BE2C (cell line): ENCODE measurements at places on chromosomes 5 and 9.

DNA sequence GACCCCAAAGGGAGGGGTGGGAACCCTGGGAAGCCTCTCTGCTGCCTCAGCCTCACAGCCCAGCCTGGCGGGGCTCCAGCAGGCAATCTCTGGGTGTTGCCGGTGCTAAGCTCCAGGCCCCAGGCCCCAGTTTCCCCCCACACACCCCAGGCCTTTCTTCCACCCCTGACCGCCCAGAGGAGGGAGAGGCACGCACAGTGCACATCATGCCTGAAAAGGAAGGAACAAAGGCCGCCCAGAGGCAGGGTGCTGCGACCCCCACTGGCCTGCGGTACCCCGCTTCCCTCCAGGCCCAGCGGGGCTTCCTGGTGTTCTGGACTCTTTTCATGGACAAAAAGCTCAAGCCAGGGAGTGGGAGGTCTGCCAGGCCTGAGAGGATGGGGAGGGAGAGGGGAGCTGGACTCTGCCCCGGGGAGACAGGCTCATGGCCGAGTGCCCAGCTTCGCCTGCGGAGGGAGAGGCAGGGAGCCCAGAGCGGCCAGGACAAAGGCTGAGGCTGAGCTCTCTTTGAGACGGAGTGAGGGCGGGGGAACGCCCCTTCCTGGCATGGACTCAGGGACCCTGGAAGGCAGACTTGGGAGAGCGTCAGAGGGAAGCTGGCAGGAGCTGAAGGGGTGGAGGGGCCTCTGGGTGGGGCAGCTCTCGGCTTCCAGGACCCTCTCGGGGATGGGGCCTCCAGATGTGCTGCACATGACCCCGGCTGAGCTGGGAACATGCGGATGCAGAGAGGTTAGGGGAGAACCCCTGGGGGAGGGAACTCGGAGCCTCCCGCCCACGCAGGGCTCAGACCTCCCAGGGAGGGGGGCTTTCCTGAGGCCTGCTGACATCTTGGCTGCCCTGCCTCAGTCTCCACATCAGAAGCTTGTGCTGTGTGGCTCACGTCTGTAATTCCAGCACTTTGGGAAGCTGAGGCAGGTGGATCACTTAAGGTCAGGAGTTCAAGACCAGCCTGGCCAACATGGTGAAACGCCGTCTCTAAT is 1.8 kb upstream of the ENTPD2 start:
- peak; percentile 86 for DNase-seq

- DNase-seq, result no peak
Measured at GRCh38 chr5:165559645-165560044, 2054.2 kb downstream of the MAT2B start.

DNA sequence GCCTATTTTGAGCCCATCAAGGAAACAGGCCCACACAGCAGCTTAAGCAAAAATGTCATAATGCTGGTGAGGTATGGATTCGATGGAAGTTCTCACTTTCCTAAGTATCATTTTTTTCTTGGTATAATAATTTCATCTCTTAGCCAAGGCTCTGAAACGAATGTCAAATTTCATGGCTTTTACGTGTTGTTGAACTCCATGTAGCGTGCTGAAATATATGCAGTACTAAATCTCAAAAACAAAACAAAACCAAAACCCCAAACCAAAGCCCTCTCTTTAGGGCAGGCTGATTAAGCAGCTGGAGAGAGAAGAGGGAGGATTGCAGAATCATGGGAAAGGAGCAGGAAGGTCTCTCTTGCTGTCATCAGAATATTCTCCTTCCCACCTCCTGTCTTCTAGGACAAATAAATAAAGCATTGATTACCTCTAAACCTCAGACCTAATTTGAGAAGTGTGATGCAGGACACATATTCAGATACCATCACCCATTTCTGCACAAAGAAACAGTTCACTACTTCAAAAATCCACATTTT is 58.3 kb downstream of the TMEM174 start:
- DNase-seq, result no peak

- peak; percentile 72 for DNase-seq
Measured at GRCh38 chr5:111133436-111133751, 41.2 kb downstream of the WDR36 start.

- DNase-seq, result no peak
Measured at GRCh38 chr9:129518074-129518473, 102.8 kb downstream of the C9orf50 start.

DNA sequence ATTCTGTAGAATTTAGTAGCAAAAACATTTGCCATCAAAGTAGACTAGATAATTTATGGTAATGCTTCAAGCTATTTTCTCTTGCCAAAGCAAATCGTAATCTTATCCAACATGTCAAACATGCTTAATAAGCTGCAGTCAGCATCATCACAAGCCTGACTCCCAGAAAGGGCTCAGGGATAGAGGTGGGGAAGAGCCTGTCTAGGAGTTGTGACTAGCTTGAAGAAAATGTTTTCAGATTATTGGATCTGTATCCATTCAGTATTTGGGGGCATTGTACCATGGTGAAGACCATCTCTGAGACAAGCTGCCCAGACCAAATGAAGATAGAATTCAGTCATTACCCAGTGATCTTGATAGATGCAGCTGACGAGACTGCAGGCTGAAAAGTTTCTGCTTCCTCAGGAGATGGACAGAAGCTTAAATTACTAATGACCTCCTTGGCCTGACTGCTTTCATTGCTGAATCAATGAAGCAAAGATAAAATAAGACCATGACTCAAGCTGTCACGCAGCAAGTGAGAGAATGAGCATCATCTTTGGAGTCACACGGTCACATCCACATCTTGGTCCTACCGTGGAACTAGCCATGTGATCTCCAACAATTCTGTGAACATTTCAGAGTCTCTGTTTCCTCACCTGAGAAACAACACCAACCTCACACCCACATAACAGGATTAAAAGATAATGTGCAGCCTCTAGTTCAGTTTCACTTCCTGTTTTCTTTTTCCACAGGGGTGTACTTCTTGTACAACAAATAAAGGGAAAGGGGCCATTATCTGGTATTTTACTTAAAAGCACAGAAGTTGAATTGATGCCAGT is 9.4 kb downstream of the ERAP2 start:
- no peak for DNase-seq

DNA sequence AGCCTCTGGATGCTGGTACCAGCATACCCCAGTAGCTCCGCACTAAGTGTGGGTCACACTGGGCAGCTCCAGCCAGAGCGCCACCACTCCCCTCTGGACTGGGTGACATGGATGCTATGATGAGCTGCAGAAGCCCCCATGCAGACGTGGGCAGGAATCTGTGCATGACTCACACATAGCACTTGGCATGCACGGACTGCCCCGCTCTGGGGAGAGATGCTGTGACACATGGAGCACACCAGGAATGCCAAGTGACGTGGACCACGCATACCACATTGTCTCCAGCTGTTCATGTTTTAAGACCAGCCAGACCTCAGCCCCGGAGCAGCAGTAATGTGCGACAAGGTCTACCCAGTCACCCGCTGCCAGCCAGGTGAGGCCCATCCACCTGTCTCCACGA is 64.1 kb downstream of the SEMA4D start:
- DNase-seq, result no peak

DNA sequence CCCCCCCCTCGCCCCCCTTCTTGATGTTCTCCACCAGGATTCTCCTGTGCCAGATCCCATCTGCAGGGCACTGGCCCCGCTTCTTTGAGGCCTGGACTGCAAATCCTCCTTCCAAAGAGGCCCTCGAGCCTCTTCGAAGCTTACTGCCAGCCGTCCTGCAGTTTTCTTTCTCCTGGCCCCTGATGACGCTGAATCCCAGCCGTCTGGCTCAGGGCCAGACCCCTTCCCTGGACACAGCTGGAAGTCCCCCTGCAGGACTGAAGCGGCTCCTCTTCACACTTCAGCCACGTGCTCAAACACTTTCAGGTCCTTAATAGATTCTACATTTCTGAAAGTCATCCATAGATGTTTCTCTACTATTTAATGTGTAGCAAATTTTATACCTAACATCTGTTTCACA is 121.5 kb downstream of the EHMT1 start:
- DNase-seq, result peak; percentile 83

- no peak for DNase-seq
Measured at GRCh38 chr9:1173211-1173610, 123.1 kb downstream of the DMRT2 start.

DNA sequence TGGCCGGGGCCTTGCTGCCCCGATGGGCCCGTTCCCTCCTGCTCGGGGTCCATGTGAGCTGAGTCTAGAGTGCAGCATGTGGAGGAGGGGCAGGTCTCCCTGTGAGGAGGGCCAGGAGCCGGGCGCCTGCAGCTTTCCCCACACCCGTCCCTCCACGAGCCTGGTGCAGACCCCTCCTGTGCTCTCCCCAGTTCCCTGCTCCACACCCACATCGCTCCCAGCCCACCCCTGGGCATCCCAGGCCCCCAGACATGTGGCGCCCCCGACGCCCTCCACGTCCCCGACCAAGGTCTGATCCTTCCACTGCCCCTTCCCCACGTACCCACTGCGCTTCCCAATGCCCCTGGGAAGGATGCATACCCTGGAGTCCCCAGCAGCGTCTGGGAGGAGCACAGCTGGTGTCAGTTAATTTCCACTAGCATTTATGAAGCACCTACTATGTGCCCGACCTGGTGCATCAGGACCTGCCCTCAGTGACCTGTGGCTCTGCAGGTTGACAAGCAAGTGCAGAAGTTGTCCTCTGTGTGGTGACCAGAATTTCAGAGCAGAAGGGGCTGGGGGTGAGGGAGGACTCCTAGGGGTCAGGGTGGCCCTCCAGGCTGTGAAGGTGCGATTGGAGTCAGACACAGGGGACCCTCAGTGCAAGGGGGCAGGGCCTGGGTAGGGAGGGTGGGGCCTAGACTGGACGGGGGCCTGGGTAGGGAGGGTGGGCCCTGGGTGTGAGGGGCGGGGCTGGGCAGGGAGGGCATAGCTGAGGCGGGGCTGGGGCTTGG is 10.8 kb upstream of the SLC6A18 start:
- no peak for DNase-seq

- no peak for DNase-seq
Measured at GRCh38 chr5:147854331-147854730, 22.9 kb upstream of the SPINK1 start.

DNA sequence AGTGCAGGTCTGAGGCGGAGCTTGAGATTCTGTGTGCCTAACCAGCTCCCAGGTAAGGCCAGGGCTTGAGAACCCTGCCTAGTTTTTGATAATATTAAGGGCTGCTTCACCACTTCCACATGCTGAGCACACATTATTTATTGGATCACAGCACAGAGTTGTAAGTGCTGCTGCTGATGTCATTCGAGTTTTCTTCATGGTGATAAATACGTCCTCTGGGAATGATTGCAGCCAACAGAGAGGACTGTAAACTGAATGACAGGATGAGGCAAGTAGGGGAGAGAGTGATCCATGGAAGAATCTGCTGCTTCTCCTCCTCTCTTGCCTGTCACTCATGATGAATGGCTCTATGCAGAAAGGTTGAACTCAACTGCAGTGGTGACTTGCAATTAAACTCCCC is 77.9 kb upstream of the VPS13A start:
- no peak for DNase-seq

DNA sequence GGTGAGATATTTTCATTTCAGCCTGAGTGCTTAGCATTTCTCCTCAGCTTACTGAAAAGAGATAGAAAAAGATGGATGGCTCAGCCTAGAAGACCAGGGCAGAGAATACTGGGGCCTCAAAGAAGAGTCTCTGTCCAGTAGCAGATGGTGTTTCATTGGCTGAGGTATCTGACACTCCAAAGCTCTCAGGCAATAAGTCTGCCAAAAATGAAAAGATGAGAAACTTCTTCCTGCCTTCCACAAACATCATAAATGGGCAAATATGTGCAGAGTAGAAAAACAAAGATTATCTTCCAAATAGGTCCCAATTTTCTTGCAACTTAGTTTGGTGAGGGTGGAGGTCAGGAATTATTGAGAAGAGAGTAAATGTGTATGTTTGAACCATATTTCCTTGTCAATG is 87.4 kb upstream of the ICE1 start:
- DNase-seq, result no peak

- DNase-seq, result no peak
Measured at GRCh38 chr9:37390759-37391158, 31.7 kb upstream of the GRHPR start.

DNA sequence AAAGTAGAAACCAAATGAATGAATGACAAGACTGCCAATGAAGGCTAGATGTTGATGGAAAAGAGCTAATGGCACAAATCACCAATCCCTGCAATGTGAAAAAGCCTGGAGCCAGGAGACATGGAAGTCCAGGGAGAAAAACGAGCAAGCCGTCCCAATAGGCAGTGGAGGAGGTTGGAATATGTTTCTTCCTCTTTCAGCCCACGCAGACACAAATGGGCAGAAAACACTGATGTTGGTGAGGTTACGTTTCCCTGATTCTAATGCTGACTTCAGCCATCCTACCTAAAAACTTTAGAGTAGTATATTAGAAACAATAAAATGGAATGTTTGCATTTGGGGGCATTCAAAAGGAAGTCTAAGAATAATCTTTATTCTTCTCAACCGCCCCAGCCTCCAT is 23.9 kb upstream of the KIF2A start:
- no peak for DNase-seq

DNA sequence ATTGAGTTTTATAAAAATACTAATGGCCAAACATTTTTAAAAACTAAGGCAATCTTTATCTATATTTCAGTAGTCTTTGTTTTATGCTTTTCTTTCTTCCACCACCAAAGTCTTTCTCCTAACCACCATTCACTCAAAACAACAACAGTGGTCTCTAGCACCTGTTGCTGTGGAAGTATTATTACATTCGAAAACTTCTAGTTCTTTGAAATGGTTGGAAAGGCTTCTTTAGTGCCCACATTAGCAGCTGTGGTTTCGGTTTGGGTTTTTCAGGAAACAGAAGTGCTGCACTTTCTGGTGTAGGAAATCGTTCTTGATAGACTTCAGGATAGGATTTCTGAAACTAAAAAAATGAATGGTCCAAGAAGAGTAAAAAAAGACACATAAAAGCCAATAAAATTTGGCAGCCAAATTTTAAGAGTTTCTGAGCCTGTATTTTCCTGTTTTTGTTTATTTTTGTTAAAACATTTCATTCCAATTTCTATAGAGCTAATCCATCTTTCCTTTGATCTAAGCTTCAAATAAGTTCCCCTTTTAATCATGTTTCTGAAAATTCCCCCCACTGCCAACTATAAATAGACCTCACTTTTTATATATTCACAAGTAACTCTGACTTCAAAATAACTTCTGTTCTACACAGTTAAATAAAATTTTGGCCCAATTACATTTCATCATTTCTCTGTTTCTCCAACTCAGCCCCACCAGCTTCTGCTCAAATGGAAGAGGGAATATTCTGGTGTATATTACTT is 102.2 kb downstream of the DEPDC1B start:
- DNase-seq, result no peak

GRCh38 chr5:107772418-107773310 is 101.9 kb upstream of the EFNA5 start:
- peak; percentile 51 for DNase-seq

- no peak for DNase-seq
Measured at GRCh38 chr5:158354958-158355357, 496.0 kb upstream of the CLINT1 start.

GRCh38 chr5:37847978-37848425 is 8.2 kb upstream of the GDNF start:
- DNase-seq, result no peak

DNA sequence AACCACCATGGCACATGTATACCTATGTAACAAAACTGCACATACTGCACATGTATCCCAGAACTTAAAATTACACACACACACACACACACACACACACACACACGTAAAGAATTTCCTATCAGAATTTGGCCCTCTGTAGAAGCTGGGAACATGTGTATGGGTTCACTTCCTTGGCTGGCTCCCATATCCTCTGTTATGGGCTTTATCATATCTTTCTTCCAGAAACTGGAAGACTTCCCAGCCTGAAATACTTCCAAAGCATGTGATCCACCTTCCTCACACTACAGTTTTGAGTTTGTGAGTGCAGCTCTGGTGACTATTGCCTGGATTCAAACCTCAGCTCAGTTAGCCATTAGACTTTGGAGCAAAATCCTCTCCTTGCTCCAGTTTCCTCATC is 78.6 kb upstream of the GDNF start:
- no peak for DNase-seq
